Left colon (tissue), 2 donors: ENCODE measurements at places on chromosomes 5 and 9.

GRCh38 chr9:68870086-68870485 is 143.8 kb downstream of the PRKACG start:
- DNase-seq = no peak

DNA sequence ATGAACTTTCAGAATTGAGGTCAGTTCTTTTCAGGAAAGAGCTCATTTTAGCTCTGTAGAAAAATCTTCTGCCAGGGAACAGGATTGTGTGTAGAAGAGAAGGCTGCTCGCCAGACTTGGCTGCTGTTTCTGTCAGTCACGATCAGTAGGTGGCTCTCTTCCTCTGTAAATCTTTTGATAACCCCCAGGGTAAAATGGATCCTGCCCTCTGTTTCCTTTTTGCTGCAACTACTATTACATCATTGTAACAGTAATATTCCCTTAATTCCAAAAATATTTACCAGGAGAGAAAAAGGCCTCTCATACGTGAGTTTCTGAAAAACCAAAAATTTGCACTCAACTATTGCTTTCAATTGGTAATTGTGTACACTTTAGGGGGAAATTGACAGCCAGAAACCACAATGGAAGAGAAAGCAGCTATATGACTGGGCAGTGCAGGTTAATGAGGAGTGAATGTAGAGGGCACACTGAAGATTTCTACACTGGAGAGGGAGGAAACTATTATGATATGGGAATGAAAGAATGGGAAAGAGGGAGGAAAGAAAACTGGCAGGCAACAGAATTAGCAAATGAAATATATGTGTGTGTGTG is 12.3 kb downstream of the IFNA21 start:
- DNase-seq = no peak

DNA sequence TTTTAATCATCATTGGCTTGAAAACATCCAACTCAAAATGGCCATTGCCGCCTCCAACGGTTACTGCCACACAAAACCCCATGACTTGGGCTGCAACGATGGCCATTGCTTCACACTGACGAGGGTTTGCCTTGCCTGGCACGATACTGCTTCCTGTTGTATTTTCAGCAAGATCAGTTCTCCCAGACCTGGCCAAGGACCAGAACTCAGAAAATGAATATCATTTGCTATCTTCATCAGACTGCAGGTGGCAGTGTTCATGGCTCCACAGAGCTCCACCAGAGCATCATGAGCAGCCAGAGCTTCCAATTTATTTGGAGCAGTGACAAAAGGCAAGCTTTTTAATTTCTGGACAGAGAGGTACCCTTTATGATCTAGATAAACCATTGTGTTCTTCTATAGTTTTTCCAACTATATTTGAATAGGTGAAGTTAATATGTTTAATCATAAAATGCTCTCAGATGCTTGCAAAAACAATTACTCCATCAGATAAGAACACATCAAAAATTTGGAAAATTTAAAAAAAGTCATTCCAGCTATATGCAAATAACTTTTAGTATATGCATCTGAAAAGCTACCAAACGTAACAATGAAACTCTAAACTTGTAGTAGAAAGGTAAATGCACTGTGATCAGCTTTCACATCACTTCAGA is 10.4 kb downstream of the AMACR start:
- peak; percentile 49 for DNase-seq

- no peak for DNase-seq
Measured at GRCh38 chr9:73059247-73059646, 92.4 kb upstream of the ANXA1 start.

- DNase-seq = no peak
Measured at GRCh38 chr5:35063414-35063813, 15.7 kb upstream of the AGXT2 start.

DNA sequence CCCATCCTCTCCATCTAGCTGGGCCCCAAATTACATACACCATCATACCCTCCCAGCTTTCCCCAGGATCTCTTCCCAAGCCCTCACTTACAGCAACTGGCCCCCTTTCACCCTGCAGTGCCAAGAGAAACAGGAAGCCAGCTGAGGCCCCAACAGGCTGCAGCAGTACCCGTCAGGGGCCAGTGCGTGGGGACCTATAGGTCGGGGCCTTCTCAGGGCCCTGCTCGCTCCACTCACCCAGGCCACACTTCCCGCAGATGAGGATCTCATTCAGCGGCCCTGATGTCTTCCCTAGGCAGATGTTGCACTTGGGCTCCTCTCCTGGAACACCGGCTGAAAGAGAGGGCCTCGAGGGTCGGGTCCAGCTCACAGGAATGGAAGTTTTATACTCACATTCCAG is 6.8 kb downstream of the PHF19 start:
- no peak for DNase-seq

- no peak for DNase-seq
Measured at GRCh38 chr5:160231783-160232342, 2.6 kb downstream of the FABP6 start.

- no peak for DNase-seq
Measured at GRCh38 chr9:21576331-21577189, 94.4 kb upstream of the IFNE start.

DNA sequence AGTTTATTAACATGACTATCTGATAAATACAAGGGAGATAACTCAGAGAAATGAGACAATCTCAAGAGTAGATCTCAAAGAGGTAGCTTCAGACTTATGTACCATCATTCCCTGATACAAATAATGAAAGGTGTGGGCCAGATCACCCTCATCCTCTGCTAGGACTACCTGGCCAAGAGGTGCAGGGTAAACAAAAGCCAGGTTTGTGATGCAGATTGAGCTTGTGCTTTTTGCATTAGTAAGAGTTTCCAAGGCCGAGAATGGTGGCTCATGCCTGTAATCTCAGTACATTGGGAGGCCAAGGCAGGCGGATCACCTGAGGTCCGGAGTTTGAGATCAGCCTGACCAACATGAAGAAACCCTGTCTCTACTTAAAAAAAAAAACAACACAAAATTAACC is 8.9 kb upstream of the SPIN1 start:
- no peak for DNase-seq

- DNase-seq = peak; percentile 7
Measured at GRCh38 chr5:128736553-128736952, 198.5 kb upstream of the FBN2 start.

- DNase-seq = no peak
Measured at GRCh38 chr5:124502551-124502950, 243.9 kb downstream of the ZNF608 start.

GRCh38 chr5:27855491-27855890 is 817.1 kb upstream of the CDH9 start:
- no peak for DNase-seq

DNA sequence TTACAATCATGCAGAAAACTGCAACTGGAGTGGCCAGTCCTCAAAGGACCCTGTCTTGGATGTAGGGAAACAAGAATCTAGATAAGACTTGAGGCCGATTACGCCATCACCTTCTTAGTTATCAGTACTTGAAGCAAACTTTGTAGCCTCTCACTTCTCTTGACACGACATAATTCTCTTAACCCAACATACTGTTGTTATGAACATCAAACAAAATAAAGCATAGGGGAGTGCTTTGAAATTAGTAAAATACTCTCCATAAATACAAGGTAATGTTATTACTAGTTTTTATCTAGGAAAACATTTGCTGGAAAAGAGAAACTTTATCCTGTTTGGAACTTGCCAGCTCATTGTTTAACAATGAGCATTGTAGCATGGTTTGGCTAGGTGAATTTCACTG is 574.9 kb upstream of the DMAC1 start:
- no peak for DNase-seq

GRCh38 chr5:68306361-68307014 is 90.9 kb downstream of the PIK3R1 start:
- no peak for DNase-seq

DNA sequence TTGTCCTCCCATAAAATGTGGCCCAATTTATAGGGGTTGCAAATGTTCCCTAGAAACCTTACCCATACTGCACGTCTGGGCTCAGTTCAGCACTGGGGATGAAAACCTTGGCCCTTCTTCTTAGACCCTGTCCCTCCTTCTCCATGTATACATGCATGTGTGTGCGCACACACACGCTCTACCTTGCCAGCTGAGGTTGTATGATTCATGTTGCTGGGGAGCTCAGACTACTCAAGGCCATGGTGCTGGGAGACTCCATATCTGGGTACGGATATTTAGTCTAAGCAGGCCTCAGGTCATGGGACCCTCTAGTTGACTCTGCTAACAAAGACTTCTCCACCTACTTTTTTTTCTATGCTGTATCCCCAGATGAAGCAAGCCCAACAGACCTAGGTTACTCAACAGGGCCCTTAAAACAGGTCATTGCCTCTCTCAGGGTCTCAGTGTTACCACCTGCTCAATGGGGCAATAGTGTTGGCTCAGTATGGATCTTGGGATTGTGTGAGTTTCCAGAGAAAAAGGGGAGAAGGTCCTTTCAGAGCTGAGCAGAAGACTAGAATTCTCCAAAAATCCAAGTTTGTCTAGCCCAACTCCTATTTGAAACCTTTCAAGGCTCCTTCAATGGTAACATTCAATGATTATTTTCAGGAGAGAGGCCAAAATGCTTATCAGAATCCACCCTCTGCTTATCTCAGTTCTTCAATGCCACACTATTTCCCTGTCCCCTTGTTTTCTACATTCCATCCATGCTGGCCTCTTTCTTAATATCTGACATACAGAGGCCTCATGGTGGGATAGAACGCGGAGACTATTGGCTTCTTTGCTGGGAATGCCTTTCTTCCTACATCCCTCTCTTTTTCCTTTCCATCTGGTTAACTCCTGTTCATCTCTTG is 123.6 kb upstream of the PITX1 start:
- no peak for DNase-seq

DNA sequence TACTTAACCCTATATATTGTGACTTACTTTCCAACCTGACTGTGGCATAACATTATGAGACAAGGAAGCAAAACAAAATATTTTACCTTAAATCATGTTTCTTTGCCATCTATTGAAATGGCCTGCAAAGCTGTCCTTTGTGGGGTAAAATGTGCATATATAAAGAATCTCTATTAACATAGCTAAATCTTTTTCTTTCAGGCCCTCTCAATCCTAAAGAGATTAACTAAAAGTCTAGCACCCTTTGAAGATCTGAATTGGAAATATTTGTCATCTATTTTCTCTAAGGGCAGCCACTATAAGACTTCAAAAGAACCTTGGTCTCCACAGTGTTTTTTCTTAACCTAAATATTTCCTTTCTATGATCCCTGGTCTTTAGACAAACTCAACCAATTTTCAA is 5.0 kb upstream of the UNC13B start:
- DNase-seq = no peak

DNA sequence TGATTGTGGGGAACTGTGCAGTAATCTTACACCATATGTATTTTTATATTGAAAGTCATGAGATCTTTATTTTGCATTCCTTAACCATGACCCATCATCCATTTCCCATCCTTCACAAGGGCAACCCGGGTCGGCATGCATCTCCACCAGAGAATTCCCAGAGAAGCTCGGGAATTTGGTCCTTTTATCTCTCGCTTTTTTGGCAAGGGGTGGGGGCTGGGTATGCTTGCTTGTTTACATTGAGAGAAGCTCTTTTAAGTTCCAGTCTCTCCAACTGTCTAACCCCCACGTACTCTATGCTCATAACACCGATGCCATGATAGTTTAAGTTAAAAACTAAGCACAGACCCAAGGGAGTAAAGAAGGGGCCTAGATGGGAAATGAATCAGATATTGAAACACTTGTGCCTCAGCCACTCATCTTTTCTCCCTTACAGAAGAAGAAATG is 109.9 kb upstream of the NFIB start:
- no peak for DNase-seq

- no peak for DNase-seq
Measured at GRCh38 chr9:88272986-88273385, 115.3 kb upstream of the SPIN1 start.

GRCh38 chr5:81169924-81170323 is 63.2 kb upstream of the CKMT2 start:
- DNase-seq = no peak

- DNase-seq = no peak
Measured at GRCh38 chr5:96214442-96215197, 218.4 kb downstream of the PCSK1 start.

DNA sequence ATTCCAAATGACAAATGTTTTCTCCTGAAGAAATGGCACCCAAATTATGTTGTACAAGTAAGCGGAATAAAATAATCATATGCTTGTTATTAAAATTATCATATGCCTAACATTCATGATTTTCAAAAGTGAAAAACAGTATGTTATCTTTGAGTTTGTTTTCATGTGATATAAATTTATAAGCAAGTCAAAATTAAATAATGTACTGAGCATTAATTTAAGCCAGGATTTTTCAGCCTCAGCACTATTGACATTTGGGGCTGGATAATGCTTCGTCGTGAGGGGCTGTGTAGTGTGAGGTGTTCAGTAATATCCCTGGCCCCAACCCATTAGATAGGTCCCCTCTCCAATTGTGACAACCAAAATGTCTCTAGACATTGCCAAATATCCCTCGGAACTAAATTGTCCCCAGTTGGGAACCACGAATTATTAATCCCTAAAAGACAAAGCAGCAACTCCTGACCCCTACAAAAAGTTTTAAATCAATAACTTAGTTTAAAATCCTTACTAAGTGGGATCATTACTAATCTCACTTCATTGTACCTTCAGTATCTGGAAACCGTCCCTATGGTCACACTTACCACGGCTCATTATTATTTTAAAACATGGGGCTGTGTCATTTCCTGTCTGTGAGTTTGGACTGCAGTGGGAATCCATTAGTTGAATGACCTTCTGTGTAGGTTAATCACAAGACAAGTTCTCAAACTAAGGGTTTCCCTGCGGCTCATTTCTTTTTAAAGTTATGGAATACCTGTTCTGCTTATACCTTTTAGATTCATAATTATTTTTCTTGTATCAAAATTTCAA is 1.3 kb upstream of the NNT start:
- no peak for DNase-seq

- DNase-seq = no peak
Measured at GRCh38 chr5:14408969-14409586, 172.5 kb upstream of the OTULINL start.

DNA sequence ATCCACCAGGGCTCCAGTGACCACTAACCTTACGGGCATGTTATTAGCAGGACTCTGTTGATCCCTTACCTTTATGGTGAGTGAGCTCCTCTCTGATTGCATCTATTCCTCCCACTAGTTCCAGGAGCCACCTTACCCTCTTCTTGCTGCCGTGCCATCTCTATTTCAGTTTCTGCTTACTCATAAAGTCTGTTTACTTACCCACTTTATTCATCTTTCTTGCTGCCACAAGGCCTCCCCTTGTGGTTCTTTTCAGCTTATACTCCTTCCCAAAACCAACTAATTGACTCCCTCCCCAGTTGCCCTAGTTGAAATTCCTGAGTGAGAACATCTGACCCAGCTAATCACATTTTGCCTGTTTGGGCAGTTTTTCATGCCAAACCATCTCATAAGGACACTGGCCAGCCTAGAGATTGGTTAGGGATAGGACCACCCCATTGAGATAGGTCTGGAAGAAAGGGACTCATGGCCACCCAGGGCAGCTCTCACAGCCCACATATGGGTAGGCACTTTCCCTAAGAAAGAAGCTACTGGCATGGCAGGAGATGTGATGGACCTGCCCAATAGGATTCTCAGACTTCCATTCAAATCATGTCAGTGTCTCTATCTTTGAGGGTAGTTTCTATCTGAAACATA is 412.7 kb downstream of the EFNA5 start:
- DNase-seq = no peak

- DNase-seq = no peak
Measured at GRCh38 chr9:79977510-79978197, 405.9 kb downstream of the TLE4 start.
